NCI-H2227 treated with DMSO at 0.1 percent for 48 hours (cell line): ENCODE measurements at places on chromosomes 2 and 18.
A peak's percentile ranks its signal among the peaks of the same experiment; 100 is the strongest.

DNA sequence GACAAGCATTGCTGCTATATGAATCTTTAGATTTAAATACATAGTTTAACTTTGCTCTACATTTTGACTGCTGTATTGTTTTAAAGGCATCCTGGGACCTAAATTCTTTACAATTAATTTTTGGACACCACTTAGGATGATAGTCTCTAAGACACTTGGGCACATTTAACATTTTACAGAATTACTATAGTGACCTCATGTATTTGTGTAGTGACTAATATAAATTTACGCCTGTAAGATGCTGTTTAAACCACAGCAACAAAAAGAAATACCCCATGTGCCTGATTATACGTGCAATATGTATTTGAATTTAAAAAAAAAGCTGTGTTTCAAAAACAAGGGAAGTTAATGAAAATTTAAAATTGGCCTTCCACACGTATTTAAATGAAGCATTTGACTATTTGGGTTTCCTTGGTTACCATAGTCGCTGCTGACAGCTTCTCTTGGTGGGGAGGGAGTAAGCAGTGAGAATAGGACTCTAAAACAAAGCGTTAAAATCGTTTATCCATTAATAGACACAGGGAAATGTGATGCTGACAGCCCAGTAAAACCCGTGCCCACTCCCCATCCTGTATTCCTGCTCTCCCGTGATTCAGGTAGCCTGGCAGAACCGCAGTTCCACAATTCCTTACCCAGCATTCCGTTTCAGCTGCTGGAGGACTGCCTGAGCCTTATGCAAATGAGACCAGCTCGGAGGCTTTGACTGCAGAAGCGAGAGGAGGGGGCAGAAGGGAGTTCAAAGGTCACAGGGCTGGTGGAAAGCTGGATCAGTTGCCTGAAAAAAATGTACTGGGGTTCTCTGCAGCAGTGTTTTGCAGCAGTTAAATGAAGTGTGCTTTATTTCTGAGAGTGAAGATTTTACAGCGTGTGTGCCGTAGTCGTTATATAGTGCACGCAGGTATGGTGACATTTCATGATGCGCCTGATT lies 104.3 kb downstream of the CSRNP3 start:
- DNase-seq, result peak; percentile 98

- no peak for DNase-seq
Observed at GRCh38 chr2:169946546-169946945, 119.3 kb downstream of the UBR3 start.

DNA sequence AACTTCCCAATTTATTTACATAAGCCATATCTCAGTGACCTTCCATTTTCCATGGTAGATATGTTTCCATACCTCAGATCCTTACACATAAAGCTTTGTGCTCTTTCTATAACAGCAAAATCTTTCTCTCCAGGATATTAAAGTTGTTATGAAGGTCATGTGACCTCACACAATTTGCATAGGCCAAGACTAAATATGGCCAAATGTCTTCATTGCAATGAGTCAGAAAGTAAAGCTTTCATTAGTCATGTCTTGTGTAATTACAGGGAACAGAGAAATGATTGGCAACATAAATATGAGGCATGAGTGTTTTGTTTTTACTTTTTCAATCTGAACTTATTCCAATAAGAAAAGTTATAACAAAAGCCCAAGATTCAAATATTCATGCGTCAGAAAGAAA lies 243.5 kb downstream of the ASXL3 start:
- no peak for DNase-seq

- DNase-seq, result no peak
Observed at GRCh38 chr2:180599804-180600203, 380.6 kb upstream of the UBE2E3 start.

- no peak for DNase-seq
Observed at GRCh38 chr2:41448221-41448620, 599.6 kb upstream of the PKDCC start.

- DNase-seq, result no peak
Observed at GRCh38 chr2:586641-587076, 90.5 kb downstream of the TMEM18 start.

DNA sequence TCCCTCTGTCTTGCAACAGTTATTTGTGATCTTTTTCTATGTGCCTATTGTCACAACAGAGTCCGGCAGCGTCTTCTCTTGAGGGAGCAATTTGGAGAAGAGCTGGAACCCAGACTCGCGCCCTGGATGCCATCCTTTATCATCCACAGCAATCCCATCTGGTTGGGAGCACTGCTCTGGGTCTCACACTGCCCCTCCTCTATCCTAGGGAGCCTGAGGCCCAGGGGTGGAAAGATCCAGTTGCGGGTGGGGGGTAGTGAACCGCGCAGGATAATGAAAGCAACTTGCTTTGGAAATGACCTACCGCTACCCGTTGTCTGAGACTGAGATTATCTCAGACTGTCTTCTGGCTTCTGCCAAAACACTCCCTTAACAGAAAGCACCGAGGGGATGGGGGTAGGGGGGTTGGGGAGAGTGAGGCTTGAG lies 713 bp downstream of the WBP1 start:
- no peak for DNase-seq

DNA sequence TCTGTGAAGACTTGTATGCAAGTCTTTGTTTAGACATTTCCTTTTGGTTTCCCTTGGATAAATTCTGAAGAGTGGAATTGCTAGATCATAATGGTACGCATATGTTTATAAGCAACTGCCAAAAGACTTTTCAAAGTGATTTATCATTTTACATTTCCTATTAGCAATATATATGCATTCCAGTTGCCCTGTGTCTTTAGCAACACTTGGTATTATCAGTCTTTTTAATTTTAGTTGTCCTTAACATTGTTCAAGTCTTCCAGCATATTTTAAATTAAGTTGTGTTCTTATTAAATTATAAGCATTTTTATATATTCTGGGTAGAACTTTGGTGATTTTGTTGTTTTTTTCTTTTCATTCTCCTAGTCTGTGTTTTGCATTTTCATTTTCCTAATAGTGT lies 81.8 kb downstream of the EML6 start:
- no peak for DNase-seq
